ENCODE measurements at places on chromosomes 12 and 14.

DNA sequence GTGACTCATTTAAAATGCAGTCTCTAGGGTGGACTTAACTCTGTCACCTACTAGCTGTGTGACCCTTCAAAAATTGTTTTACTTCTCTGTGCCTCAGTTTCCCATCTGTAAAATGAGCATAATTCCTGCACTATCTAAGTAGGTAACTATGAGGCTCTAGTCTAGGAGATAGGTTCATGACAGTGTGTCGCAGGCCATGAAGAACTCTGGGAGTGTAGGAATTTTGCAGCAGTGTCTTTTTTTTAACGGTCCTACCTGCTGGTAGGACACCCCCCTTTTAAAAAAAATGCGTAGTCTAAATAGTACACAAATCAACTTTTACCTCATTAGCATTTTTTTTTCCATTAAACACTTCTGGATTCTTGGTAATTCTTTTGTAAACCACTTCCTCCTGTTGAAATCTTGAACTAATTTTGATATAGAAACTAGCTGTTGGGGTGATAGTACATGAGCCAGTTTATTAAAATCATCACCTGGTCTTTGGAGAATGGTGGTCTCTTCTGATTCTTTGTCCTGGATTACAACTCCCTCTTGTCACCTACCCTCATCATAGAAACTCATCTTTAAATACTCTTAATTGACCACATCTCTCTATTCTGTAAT lies 86.0 kb upstream of the SLC38A2 start:
- DNase-seq, result no peak

DNA sequence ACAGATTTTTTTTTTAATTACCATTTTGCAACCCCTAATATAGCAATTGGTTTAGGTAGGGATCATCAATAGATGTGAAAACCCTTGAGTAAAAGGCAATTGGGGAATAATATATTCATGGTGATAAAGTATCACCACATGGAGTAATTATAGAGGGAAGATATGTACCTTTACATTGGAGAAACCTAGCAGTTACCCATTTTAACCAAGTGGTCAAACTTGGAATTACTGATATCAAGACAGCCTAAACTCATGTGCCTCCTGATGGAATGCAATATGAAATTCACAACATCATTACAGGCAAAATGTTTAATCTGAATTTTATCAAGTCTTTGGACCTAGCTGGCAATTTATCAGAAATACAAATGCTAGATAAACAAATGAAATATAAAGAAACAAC lies 6.7 kb upstream of the SLC10A1 start:
- DNase-seq, result no peak

- no peak for DNase-seq
These were observed 65.9 kb downstream of the NOVA1 start for GRCh38 chr14:26531894-26532293.

- no peak for DNase-seq
These were observed 13.8 kb downstream of the BICD1 start for GRCh38 chr12:32120419-32120818.

- DNase-seq, result no peak
These were observed 284.8 kb upstream of the FBXO33 start for GRCh38 chr14:39716987-39717570.

- DNase-seq, result no peak
These were observed 156.6 kb downstream of the CALM1 start for GRCh38 chr14:90553298-90553920.

DNA sequence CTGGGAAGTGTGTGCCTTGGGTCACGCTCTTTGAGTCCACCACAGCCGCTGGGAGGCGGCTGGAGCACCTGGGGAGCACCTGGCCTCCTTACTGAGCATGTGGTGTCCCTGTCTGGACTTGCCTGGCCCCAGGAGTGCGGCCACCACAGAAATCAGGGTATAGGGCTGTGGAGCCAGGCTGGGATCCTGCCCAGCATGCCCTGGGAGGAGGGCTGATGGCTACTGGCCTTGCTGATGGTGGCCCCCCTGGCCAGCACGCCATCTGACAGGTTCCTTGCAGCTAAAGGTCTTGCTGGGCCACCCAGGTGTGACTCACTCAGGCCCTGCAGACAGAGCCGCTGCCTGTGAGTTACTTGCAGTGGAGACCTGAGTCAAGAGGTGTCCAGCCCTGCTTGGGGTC lies 6.0 kb downstream of the ULK1 start:
- no peak for DNase-seq

DNA sequence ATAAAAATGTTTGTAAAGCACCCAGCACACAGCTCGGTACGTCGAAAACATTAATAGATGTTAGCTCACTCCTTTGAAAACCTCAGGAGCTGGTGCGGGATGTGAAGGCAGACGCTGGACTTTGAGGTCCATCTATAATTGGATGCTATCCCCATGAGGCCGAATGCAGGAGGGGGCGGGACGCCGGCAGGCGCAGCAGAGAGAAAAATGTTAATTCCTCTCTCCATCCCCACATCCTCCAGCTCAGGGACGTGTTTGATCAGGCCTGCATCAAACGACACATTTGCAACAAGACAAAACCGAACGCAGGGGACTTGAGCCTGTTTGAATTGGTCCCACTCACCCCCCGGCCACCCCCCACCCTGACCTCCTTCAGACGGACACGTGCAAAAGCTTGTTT lies 231.0 kb downstream of the RBM19 start:
- DNase-seq, result no peak

- no peak for DNase-seq
These were observed 878.5 kb downstream of the BCL11B start for GRCh38 chr14:98393527-98393926.

- DNase-seq, result no peak
These were observed 257.2 kb downstream of the PAWR start for GRCh38 chr12:79433465-79434072.

GRCh38 chr12:13472690-13473089 lies 276.2 kb downstream of the EMP1 start:
- DNase-seq, result no peak

GRCh38 chr14:96091149-96091693 lies 52.1 kb downstream of the C14orf132 start:
- no peak for DNase-seq

DNA sequence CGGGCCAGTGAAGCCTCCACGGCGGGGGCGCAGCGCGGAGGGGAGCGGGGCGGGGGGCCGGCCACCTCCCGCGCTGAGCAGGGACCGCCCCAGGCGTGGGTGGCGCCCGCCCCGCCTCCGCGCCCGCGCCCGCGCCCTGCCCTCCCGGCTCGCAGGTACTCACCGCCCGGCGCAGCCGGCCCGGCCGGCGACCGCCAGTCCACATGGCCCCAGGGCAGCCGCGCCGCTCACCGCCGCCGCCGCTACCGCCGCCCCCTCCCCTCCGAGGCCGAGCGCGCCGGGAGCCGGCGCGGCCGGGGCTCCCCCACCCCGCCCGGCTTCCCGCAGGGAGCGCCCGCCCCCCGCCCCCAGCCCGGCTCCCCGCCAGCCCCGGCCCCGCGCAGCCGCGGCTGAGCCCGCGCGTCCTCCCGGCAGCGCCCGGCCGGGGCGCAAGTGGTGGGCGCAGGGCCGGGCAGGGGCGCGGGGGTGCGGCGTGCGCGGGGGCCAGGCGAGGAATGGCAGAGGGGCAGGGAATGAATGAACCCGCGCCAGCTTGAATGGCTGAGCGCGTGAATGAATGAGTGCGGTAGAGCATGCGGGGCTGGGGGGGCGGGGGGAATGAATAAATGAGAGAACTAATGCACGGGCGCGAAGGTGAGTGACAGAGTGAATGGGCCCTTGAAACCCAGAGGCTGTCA lies at the start of gene BEGAIN:
BEGAIN (minus strand) TSS at position 332 of the 677 bp plus-strand sequence; CDS start at position 205, 127 bp downstream.
- DNase-seq, result no peak

GRCh38 chr12:117119592-117120198 lies 20.5 kb upstream of the TESC start:
- DNase-seq, result no peak
